MG63 (cell line): ENCODE measurements at places on chromosomes 2 and 18. TPM values are rescaled to one million over a fixed set of nuclear protein-coding genes. Genes with fewer than 3 reads are reported as not detected.

DNA sequence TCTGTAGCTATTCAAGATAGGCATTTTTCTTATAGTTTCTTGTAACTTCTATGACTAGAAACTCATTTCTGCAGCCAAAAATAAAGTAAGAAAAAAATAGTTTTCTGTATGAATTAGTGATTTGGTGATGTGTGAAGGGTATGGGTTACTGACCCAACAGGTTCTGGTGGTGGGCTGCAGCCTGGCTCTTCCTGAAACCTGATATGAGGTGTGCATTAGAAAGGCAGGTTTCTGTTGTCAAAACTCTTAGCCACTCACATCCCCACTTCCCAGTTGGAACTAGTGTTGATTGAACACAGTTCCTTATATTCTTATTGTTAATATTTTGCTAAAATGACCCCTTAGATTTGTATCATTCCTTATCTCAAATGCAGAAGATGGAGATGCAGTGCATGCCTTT lies 330.8 kb downstream of the THSD7B start:
- no peak for DNase-seq

GRCh38 chr2:156615836-156616322 lies 179.7 kb downstream of the GPD2 start:
- no peak for DNase-seq

DNA sequence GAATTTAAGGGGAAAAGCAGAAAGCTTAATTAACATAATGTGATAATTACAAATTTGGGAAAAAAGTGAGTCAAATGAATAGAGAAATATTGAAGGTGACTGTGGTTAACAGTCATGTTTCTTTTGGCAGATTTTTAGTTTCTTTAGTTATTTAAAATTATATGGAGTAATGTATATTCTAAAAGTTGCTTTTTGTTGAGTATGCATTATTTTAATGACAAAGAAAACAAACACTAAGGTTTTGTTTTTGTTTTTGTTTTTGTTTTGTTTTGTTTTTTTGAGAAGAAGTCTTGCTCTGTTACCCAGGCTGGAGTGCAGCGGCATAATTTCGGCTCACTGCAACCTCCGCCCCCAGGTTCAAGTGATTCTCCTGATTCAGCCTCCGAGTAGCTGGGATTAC lies 30.3 kb upstream of the MTCL1 start:
- no peak for DNase-seq

LTBP1 gene
- 93.9 and 95.7 TPM in 2 replicates for total RNA-seq

GRCh38 chr2:179444056-179444455 lies 179.4 kb upstream of the SESTD1 start:
- no peak for DNase-seq

CMPK2 gene
- total RNA-seq = 2.3 and 6.6 TPM in 2 replicates

- no peak for DNase-seq
These were observed 287.7 kb upstream of the CNTNAP5 start for GRCh38 chr2:123737371-123737770.

DNA sequence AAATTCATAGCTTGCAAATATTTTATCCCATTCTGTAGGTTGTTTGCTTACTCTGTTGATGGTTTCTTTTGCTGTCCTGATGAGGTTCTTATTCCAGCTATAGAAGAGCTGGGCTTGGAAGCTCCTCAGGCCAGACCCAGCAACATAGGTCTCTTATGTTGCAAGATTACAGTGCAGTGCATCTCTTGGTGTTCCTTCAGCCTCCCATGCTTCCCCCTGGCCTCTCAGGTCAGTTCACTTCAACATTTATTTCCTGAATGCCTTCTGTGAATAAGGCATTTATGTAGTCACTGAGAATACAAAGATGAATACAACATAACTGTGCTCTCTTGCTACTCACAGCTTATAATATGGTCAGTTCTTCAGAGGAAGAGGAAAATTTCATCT lies 179.0 kb upstream of the SLC39A10 start:
- DNase-seq = no peak

DNA sequence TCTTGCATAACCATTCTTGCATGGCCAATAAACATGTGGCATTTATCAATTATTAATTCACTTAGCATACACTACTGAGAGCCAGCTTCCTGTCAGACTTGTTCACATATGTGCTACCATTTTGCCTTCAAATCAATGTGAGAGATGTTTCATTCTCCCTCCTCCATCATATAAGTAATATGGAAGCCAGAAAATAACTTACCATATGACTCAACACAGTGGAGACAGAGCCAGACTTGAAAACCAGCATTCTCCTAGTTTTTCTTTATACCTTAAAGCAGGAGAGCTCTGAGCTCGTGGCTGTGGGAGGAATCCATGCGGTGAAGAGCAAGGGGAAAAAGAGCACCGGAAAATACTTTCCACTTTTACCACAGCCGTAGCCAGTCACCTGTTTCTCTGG lies 215.0 kb upstream of the LRATD1 start:
- DNase-seq = no peak
